ENCODE measurements at places on chromosomes 13 and 19.

GRCh38 chr13:107450931-107451330 lies 764.4 kb downstream of the LIG4 start:
- DNase-seq = peak; percentile 11

- DNase-seq = peak; percentile 52
These were observed 24.9 kb upstream of the MEDAG start for GRCh38 chr13:30881191-30881651.

GRCh38 chr19:13788991-13789390 lies 6.3 kb upstream of the ZSWIM4 start:
- no peak for DNase-seq

DNA sequence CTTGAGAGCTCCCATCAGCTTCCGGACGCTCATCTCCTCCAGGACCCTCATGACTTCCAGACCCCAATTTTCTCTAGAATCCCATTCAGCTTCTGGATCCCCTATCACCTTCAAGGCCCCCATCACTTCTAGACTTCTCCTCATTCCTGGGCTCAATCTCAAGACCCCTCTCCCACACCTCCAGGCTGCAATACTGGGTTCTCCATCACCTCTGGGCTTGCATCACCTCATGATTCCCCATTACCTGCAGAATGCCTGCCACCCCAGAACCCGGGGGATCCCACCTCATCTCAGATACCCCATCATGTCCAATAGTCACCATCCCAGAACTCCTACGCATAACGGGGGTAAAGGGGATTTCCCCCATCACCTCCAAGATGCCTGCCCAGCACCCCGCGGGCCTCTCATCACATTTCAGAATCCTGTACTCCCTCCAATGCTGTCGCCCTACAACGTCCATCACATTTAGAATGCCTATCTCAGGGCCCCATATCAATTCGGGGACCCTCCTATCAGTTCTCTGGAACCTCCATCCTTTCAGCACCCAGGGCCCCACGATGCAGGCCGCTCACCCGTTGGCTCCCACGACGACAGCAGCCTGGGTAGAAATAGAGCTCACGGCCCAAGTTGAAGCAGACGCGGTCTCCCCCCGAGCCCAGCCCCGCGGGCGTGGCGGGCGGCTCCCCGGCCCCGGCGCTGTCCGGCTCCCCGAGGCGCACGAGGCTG lies 738 bp downstream of the DMWD start:
- no peak for DNase-seq

GRCh38 chr19:5932609-5933262 lies 18.7 kb downstream of the CAPS start:
- DNase-seq = no peak

DNA sequence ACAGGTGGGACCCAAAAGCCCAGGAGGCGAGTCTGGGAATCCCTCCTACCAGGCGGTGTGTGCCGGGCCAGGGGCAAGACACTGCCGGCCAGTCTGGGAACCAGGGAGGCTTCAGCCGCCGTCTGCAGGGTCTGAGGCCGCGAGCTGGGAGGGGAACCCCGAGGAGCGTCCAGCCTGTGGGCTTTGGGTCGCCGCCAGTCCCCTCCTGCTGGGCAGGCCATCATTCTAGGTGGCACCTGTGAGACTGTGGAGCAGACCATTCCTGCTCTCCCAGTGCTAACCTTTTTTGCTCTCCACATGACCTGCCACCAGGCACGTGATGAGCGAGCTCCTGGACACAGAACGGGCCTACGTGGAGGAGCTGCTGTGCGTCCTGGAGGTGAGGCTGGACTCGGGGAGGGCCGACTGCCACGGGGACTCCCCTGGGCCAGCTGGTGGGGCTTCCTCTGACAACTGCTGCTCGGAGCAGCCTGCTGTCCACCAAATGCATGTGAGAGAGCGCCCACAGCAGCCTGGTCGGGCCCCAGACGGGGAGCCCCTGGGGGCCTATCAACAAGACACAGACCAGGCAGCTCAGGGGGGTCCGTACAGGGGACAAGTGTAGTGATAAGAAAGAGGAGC lies 24.6 kb upstream of the F7 start:
- no peak for DNase-seq

DNA sequence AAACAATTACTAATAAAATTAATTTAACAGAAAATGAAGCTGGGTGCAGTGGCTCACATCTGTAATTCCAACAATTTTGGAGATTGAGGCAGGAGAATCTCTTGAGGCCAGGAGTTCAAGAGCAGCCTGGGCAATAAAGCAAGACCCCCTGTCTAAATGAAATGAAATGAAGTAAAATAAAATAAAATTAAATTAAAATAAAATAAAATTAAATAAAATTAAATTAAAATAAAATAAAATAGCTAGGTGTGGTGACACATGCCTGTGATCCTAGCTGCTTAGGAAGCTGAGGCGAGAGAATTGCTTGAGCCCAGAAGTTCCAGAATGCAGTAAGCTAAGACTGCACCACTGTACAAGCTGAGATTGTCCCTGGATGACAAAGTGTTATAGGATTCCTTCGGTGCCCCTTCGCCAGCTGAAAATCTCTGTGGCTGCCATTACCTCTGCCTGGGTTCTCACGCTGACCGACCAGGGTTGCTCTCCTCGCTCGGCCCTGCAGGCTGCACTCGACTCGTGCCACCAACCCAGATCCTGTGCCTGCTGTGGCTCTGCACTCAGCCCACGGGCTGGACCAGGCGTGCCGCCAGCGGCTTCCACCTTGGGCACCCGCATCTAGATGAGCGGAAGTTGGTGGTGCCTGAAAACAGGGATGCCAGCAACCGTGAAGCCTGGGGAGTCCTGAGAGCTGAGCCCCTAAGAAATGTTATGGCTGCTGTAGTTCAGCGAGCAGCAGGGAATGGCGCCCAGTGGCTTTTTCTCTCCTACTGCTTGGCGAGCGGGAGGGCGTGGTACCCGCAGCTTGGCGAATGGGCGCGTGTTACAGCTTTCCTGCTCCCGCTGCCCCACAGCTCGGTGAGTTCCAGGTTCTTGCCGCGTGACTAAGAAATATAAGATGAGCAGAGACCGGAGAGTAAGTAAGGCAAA lies 539.2 kb upstream of the PCDH9 start:
- no peak for DNase-seq

- DNase-seq = no peak
These were observed 75.8 kb upstream of the MAB21L1 start for GRCh38 chr13:35552172-35552844.
